Kidney epithelial cell (primary cell): ENCODE measurements at places on chromosomes 2 and 18.

DNA sequence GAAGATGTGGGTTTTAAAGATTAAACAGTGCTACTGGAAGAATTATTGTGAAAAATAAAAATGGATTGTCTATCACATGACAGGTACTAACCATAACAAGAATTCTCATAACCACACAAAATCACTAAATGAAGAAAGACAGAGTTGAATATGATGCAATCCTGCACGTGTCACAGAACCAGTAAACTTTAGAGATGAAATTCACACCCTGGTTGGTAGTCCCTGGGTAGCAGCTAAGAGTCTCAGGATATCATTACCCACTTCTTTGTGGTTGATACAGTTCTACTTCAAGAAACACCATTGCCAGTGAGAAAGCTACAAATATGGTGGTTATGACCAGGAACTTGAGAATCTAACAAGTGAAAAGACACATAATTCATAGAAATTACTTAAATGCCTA is 450.2 kb downstream of the ERBB4 start:
- DNase-seq = no peak

DNA sequence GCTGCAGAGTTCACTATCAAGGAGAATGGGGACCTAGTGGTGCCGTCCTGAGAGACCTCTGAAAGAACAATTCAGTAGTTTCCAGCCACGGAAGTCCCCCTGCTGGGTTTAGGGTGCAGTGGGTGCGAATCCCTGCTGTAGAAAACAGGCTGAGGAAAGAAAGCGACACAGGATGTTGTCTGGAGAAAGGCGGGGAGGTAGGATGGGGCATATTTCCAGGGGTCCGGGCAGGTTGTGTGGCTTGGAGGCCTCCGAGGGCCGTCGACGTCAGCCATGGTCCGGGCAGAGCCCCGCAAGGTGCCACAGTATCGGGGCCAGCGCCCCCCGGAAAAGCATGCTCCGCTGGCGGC is 807 bp upstream of the CREB1 start:
- no peak for DNase-seq

DNA sequence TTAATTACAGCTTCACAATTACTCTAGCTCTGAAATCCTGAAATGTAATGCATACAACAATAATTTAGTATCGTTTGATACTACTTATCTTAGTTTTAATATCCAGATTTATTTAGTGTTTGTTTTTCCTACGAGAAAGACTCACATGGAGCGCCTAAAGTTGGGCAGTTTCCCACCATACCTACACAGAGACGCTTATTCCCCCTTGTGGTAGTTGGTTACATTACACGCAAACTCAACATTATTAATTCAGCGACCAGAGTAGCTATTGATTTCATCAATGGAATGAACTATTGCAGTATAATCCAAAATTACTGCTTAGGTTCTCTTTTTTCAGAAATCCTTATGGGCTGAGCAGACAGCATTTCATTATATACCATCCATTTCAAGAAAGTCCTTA is 164.0 kb upstream of the REG3G start:
- no peak for DNase-seq

DNA sequence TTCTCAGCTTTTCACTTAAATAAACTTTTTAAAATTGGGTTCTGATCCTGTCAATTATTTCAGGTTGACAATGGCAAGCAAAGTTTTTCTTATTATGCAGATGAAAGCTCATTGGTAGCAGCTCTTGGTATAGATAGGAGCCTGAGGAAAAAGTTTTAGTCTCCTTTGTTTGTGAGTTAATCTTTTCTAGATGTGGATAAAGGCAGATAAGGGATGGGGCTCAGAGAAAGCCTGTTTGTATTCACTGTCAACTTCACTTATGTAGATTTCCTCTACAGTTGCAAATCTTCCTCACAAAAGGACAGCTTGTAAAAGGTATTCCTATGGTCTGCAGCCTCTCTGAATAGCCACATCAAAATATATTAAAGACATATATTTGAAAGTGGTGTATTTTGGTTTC is 224.5 kb upstream of the SPOPL start:
- no peak for DNase-seq

- DNase-seq = no peak
These were observed 327.7 kb downstream of the TMX3 start for GRCh38 chr18:68387246-68387645.

DNA sequence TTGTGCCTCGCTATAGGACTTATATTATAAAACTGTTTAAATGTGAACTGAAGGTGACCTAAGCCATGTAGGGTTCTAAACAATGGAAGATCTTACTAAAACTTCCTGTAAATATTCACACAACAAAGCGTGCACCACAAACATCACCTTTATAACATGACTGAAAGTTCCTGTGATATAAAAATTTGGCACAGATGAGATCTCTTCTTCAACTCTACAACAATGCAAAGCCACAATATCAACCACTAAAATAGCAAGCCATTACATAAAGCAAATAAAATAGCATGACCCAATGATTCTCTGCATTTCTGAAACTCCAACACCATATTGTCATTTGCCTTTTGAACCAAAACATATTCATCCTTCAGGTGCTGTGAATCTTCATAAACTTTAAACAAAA is 3.5 kb downstream of the YES1 start:
- DNase-seq = no peak

- DNase-seq = no peak
These were observed 2.5 kb downstream of the PID1 start for GRCh38 chr2:229268626-229269025.

- DNase-seq = no peak
These were observed 68.2 kb downstream of the LRATD1 start for GRCh38 chr2:14700753-14701152.

- DNase-seq = no peak
These were observed 11.9 kb downstream of the NR4A2 start for GRCh38 chr2:156320486-156321098.

GRCh38 chr2:225022188-225022587 is 20.1 kb downstream of the DOCK10 start:
- DNase-seq = no peak

- DNase-seq = no peak
These were observed 30.4 kb downstream of the ADAM17 start for GRCh38 chr2:9525266-9525665.

- no peak for DNase-seq
These were observed 146.5 kb downstream of the CDH7 start for GRCh38 chr18:65897292-65897691.

- no peak for DNase-seq
These were observed 9.1 kb downstream of the SMIM21 start for GRCh38 chr18:75418293-75419005.

DNA sequence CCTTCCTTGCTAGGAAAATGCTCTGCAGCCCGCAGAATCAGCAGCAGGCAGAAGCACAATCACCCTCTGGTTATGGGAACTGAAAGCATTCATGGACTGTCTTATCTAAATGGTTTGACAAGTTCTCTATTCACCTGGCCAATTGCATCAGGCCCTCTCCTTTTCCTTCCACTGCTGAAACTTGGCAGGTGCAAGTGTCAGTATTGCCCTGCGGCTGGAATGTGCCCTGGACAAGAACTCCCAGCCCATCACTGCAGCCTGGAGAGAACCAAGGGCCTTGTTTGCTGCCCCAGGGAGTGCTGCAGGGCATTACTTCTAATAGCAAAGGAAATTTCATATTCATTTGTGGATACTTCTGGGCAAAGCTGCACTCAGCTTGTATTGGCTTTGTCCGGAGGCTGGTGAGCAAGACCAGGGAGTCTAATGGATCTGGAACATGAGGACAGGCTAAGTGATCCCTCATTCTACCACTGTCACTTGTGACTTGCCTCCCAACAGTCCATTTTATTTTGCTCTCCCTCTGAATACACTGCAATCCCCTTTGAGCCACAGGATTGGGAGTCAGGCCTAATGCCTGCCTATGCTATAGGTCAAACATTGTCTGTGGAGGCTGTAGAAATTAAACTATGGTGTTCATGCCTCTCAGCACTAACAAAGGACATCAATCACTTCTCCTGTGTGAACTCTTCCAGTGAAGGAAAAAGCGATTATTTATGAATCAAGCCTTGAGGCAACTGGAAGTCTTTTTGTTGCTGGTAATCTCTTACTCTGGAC is 116.9 kb downstream of the LYPD6B start:
- no peak for DNase-seq

GRCh38 chr2:75333646-75334045 is 134.3 kb upstream of the TACR1 start:
- no peak for DNase-seq

DNA sequence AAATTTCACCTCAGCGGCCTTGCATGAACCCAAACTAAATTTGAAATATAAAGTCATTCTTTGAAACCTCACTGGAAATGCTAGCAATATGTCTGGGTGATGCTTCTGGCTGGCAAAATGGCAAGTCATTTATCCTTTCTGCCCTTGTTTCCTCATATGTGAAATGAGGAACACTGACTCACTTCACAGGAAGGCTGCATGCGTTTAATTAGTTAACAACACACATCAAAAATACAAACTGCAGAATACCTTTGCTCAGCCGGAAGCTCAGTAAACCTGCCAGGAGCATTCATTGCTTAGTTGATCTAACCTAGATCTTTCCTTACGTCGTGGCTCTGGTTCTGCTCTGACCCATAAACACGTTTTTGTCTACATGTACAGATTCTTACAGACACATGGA is 214.2 kb upstream of the ACVR2A start:
- DNase-seq = no peak
